ENCODE measurements at places on chromosomes 13 and 19. TPM values are rescaled to one million over a fixed set of nuclear protein-coding genes. Genes with fewer than 3 reads are reported as not detected.

Gene SIGLEC5
- not detected for total RNA-seq

Gene PTH2
- total RNA-seq: not detected

Gene LYPD3
- total RNA-seq: not detected

Gene TMTC4
- total RNA-seq: 11.5 TPM

Gene FFAR2
- not detected for total RNA-seq

Gene FSD1
- not detected for total RNA-seq

Gene SYDE1
- total RNA-seq: 104 TPM

Gene PRR20E
- total RNA-seq: not detected

Gene KIR3DL1
- total RNA-seq: not detected

Gene FFAR1
- not detected for total RNA-seq

Gene ZNF865
- 22.0 TPM for total RNA-seq

Gene KLK2
- not detected for total RNA-seq

Gene TMEM38A
- 0.75 TPM for total RNA-seq

Gene CLDND2
- total RNA-seq: not detected

Gene ZIC2
- total RNA-seq: not detected

All from ascending aorta (tissue), 2 donors.